ENCODE measurements at places on chromosomes 4 and X. TPM values are rescaled to one million over a fixed set of nuclear protein-coding genes. Genes with fewer than 3 reads are reported as not detected.

DNA sequence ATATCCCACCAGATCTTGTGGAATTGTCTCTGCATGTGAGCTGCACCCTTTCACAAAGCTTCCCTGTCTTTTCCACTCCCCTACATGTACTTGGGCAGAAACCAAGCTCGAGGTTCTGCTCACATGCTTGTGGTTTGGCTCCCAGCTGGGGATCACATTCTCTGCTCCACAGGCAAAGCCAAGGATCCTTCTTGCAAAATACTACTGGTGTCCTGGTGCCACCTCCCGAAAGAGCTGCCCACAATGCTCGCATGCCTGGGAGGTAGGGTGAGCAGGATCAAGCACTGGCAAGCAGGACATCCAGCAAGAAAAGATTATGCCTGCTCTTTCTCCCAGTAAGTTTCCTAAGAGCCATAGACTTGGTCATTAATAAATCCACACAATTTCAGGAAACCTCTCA lies 45.1 kb upstream of the PPARGC1A start:
- no peak overlapping the region for H3K4me3 ChIP-seq
- H3K36me3 ChIP-seq = no peaks in the 10 kb centered on the region
- no peaks in the 10 kb centered on the region for H3K27me3 ChIP-seq
- no peaks in the 10 kb centered on the region for H3K4me1 ChIP-seq

DNA sequence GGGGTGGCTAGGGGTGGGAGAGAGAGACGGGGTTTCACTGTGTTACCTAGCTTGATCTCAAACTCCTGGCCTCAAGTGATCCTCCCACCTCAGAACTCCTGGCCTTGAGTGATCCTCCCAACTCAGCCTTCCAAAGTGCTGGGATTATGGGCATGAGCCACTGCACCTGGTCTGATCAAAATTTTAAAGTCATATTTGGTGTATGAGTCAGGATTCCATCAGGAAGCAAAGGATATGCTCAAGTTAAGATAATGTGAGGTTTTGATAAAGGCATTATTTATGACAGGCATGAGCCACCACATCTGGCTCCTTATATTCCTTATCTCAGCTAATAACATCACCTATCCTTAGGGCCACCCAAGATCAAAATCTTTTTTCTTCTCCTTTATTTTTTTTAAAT lies 182.0 kb downstream of the SLC4A4 start:
- H3K4me3 ChIP-seq = no peak overlapping the region
- H3K27ac ChIP-seq = no peak overlapping the region
- no peaks in the 10 kb centered on the region for H3K4me1 ChIP-seq
- H3K36me3 ChIP-seq = no peaks in the 10 kb centered on the region
- no peak for DNase-seq

GRCh38 chr4:142861351-142861750 lies 15.2 kb upstream of the INPP4B start:
- H3K4me1 ChIP-seq = peaks cover 2% of the 10 kb centered on the region
- no peak overlapping the region for H3K4me3 ChIP-seq
- DNase-seq = no peak

DNA sequence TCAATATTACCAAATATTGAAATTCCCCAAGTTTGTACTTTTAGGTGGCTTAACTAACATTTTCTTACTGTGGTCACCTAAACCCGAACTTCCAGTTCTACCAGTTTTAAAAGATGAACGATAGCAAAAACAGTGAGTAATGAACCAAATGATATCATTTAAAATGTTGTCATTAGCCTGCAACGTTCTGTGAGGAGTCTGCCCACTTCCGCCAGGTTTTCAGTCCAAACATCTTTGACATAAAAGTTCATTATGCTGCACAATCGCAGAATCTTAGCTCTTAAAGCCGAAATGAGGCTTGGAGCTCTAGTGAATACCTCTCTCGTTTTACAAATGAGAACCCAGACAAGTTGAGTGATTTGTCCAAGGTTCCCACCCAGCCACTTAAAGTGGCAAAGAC lies 762 bp downstream of the PIGA start:
- H3K36me3 ChIP-seq = peaks cover 2% of the 10 kb centered on the region
- DNase-seq = peak; percentile 24

DNA sequence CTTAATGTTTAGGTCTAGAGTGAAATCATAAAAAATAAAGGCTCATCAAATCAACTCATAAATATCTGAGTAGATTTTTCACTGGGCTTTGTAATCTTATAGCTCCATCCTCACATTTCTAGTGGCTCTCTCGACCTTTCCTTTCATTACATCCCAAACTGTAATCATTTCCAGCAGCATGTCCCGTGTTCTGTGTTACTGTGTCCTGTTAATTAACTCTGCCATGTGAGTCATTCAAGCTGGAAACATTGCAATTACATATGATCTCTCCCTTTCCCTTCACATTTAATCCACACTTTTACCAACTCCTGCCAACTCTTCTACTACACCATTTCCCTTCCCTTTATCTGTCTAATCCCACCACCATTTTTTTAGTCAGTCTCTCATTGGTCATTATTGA lies 75.5 kb downstream of the UGT8 start:
- H3K4me1 ChIP-seq = no peaks in the 10 kb centered on the region
- DNase-seq = no peak
- H3K27ac ChIP-seq = no peak overlapping the region
- no peaks in the 10 kb centered on the region for H3K36me3 ChIP-seq

DNA sequence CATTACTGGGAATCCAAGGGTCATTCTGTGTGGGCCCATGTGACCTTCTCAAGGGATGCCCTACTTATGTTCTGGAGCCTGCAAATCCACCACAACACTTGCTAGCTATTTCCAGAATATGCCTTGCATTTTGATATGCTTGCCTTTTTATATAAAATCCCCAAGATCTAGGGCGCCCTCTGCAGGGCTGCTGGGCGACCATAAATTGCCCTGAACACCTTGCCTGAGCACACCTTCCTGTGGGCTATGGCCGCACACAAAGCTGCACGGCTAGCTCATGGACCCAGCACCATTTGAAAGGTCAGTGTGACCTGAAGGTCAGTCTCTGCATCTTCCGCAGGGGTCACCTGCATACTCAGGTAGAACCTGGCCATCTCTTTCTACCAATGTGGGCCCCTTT lies 311.7 kb downstream of the NLGN4X start:
- no peaks in the 10 kb centered on the region for H3K4me1 ChIP-seq
- H3K27ac ChIP-seq = no peak overlapping the region
- H3K4me3 ChIP-seq = no peak overlapping the region
- no peaks in the 10 kb centered on the region for H3K36me3 ChIP-seq
- H3K27me3 ChIP-seq = no peaks in the 10 kb centered on the region

- no peaks in the 10 kb centered on the region for H3K36me3 ChIP-seq
- H3K4me1 ChIP-seq = peaks cover 79% of the 10 kb centered on the region
- H3K27ac ChIP-seq = peak overlapping the region; percentile 89
- no peak for DNase-seq
- no peaks in the 10 kb centered on the region for H3K27me3 ChIP-seq
These were observed 43.1 kb upstream of the IL21 start for GRCh38 chr4:122663814-122664610.

- H3K27ac ChIP-seq = no peak overlapping the region
- no peaks in the 10 kb centered on the region for H3K27me3 ChIP-seq
- H3K36me3 ChIP-seq = no peaks in the 10 kb centered on the region
- no peaks in the 10 kb centered on the region for H3K4me1 ChIP-seq
- DNase-seq = no peak
These were observed 62.3 kb downstream of the UCHL1 start for GRCh38 chr4:41318839-41319530.

- no peak overlapping the region for H3K27ac ChIP-seq
- H3K4me3 ChIP-seq = no peak overlapping the region
- H3K36me3 ChIP-seq = no peaks in the 10 kb centered on the region
- H3K27me3 ChIP-seq = no peaks in the 10 kb centered on the region
These were observed 180.4 kb downstream of the CPEB2 start for GRCh38 chr4:15182600-15183220.

DNA sequence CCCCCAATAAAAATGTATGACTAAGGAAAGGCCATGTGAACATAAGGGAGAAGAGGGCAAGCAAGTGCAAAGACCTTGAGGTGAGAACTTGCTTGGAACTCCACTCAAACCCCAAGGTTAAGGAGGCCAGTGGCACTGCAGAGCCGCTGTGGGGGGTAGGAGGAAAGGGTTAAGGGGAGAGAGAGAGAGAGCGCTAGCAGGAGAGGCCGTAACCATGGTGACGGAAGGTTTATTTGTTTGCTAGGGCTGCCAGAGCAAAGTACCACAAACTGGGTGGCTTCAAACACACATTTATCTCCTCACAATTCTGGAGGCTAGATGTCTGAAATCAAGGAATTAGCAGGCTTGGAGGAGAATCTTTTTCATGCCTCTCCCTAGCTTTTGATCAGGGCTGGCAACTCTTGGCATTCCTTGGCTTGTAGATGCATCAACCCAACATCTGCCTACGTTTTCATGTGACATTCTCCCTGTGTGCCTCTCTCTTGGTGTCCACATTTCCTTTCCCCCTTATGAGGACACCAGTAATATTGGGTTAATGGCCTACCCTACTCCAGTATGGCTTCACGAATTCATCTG lies 35.2 kb downstream of the SMIM20 start:
- H3K4me1 ChIP-seq = peaks cover 11% of the 10 kb centered on the region
- no peaks in the 10 kb centered on the region for H3K36me3 ChIP-seq
- H3K27ac ChIP-seq = no peak overlapping the region
- H3K27me3 ChIP-seq = peaks cover 18% of the 10 kb centered on the region
- DNase-seq = no peak

DNA sequence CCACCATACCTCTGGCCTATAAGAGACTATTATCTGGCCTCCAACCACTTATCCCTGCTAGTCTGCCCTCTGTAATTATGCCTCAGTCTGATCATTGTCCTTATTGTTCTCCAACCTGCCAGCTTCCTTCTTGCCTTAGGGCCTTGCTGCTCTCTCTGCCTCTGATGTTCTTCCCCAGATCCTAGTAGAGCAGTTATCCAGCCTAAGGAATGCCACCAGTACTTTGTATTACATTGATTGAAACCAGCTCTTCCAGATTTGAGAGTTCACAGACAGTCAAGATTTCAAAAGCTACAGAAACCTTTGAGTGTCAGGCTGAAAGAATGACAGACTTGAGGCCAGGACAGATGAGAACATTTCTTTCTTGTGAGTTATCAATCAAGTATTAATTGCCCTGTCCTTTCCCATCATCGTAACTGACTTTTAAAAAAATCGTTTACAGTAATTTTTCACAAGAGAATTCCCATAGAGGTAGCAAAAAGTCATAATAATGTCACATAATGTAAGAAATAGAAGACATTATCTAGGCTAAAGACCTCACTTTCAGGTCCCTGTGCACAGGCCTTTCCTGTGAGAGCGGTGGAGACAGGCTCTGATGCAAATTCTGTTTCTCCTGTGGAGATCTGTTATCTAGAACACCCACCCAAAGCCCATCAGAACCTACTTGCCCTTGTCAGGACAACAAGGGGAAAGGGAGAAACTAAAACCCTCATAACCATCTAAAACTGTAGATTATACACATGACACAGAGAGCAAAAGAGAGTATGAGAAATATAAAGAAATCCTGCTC lies 64.1 kb upstream of the GUCY1A1 start:
- no peaks in the 10 kb centered on the region for H3K36me3 ChIP-seq
- no peak for DNase-seq
- peaks cover 4% of the 10 kb centered on the region for H3K4me1 ChIP-seq

- H3K27ac ChIP-seq = no peak overlapping the region
- no peak for DNase-seq
- H3K4me1 ChIP-seq = peaks cover 11% of the 10 kb centered on the region
- no peaks in the 10 kb centered on the region for H3K27me3 ChIP-seq
- no peak overlapping the region for H3K4me3 ChIP-seq
- peaks cover 3% of the 10 kb centered on the region for H3K36me3 ChIP-seq
These were observed 43.1 kb downstream of the TMEM164 start for GRCh38 chrX:110046001-110046400.

GRCh38 chr4:150982557-150983233 lies 32.4 kb downstream of the LRBA start:
- H3K4me3 ChIP-seq = no peak overlapping the region
- H3K27me3 ChIP-seq = no peaks in the 10 kb centered on the region
- H3K4me1 ChIP-seq = peaks cover 15% of the 10 kb centered on the region
- no peak for DNase-seq

- peaks cover 2% of the 10 kb centered on the region for H3K27me3 ChIP-seq
- H3K27ac ChIP-seq = no peak overlapping the region
- no peak overlapping the region for H3K4me3 ChIP-seq
- DNase-seq = no peak
- H3K4me1 ChIP-seq = peaks cover 8% of the 10 kb centered on the region
These were observed 96.2 kb upstream of the KLHL13 start for GRCh38 chrX:118212817-118213183.

GRCh38 chr4:4560136-4560535 lies 18.3 kb upstream of the STX18 start:
- H3K27me3 ChIP-seq = no peaks in the 10 kb centered on the region
- H3K4me3 ChIP-seq = no peak overlapping the region
- H3K4me1 ChIP-seq = peaks cover 2% of the 10 kb centered on the region
- no peak overlapping the region for H3K27ac ChIP-seq
- DNase-seq = no peak
- no peaks in the 10 kb centered on the region for H3K36me3 ChIP-seq

GRCh38 chr4:162959046-162959445 lies 207.6 kb downstream of the NAF1 start:
- H3K36me3 ChIP-seq = no peaks in the 10 kb centered on the region
- no peaks in the 10 kb centered on the region for H3K4me1 ChIP-seq
- no peak overlapping the region for H3K4me3 ChIP-seq
- no peak for DNase-seq
- no peak overlapping the region for H3K27ac ChIP-seq

DNA sequence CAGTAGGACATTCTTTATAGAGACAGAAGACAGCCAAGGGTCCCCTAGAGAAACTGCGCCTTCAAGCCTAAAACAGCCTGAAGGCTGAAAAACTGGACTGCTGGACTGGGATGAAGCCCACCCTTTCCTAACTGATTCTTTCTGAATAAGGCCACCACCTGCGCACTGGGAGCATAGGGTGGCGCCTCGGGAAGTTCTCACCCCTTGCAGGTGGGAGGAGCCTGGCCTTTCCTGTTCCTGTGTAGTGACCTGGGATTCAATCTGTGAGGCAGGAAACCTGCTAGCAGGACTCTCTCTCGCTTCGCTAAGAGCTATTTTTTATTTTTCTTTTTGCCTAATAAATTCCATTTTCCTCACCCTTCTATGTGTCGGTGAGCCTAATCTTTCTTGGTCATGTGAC lies 61.8 kb upstream of the KLHL13 start:
- no peak overlapping the region for H3K27ac ChIP-seq
- DNase-seq = no peak
- no peaks in the 10 kb centered on the region for H3K4me1 ChIP-seq

- no peak overlapping the region for H3K27ac ChIP-seq
- H3K4me1 ChIP-seq = no peaks in the 10 kb centered on the region
- H3K4me3 ChIP-seq = no peak overlapping the region
- no peaks in the 10 kb centered on the region for H3K27me3 ChIP-seq
These were observed 875.2 kb downstream of the RAPGEF2 start for GRCh38 chr4:159977907-159978617.

The AMOT gene
- 0.79 TPM for total RNA-seq

The RGN gene
- not detected for total RNA-seq

The ABLIM2 gene
- total RNA-seq = 0.30 TPM

The IL13RA1 gene
- 0.04 TPM for total RNA-seq

The BTC gene
- not detected for total RNA-seq

The AGTR2 gene
- not detected for total RNA-seq

The PPP4R3C gene
- not detected for total RNA-seq

The NSG1 gene
- total RNA-seq = 11.0 TPM

The TCEAL5 gene
- not detected for total RNA-seq

The CSAG1 gene
- not detected for total RNA-seq

The USP17L25 gene
- total RNA-seq = not detected

The SOD3 gene
- not detected for total RNA-seq

All from activated CD4-positive, alpha-beta T cell treated with anti-CD3 and anti-CD28 coated beads, Interleukin-2, amount 10 ng/mL, durations not matched to agents 7 days and 5 days (primary cell).